Activated T-helper 1 cell treated with anti-CD3 and anti-CD28 coated beads, Interleukin-12 subunit alpha, Interleukin-12 subunit beta, Interleukin-2, Interleukin-4 antibody, amounts not matched to agents 30 ng/mL and 10 ng/mL and 1 ng/mL, durations not matched to agents 14 hours and 24 hours and 36 hours (primary cell): ENCODE measurements at places on chromosomes 1 and 21.

DNA sequence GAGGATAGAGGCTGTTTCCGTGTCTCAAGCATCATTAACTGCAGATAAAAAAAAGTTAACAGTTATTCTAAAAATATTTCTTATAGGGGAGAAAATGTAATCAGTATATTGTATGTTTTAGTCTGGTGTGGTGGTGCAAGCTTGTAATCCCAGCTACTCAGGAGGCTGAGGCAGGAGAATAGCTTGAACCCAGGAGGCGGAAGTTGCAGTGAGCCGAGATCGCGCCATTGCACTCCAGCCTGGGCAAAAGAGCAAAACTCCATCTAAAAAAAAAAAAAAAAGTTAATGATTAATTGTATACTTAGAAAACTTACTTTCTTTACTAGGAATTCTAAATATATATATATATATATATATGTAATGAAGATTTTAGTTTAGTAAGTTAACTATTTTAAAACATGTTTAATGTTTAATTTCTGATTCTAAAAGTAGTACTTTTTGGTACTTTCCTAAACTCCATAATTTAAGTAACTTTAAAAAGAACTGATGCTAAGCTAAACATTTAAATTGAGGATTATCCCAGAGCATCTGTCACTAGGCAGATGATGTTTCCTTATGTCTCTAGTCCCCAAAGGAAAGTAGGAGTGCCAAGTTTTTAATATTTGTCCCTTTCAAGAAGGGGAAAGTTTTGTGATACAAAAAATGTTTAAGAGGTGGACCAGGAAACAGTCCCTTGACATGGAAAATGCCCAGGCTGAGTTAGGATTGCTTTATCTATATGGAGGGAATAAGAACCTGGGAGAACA lies 66.3 kb downstream of the DYRK1A start:
- DNase-seq = no peak

DNA sequence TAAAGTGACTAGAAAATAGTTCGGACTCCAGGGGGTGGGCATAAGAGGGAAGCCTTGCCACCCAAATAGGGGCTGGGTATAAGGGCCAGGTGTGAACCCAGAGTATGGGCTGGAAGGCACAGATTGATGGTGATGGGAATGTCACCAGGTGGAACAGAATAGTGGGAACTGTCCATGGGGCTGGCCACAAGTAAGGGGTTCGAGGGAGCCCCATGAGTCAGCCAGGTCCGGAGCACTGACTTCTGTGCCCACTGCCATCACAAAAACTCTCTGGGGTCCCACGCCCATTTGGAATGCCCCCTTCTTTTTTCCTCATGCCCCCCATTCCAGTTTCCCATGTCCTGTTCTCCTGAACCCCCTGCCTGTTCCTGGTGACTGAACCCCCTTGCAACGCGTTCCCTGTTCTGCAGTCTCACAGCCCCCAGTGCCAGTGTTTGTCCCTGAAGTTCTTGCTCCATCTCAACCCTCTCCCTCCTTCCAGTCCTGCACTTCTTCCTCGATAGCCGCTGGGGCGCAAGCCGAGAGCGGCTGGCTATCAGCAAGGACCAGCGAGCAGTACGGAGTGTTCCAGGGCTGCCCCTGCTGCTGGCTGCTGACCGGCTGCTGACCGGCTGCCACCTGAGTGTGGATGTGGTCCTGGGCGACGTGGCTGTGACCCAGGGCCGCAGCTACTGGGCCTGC lies 7.9 kb downstream of the TRIM46 start:
- DNase-seq = no peak

- no peak for DNase-seq
Measured at GRCh38 chr1:23527900-23528249, 3.2 kb downstream of the E2F2 start.

- no peak for DNase-seq
Measured at GRCh38 chr21:34615487-34615814, 538 bp upstream of the RCAN1 start.

GRCh38 chr1:39933956-39934941 lies 20.7 kb upstream of the MFSD2A start:
- no peak for DNase-seq

- no peak for DNase-seq
Measured at GRCh38 chr1:99704356-99704816, 58.5 kb downstream of the PALMD start.

DNA sequence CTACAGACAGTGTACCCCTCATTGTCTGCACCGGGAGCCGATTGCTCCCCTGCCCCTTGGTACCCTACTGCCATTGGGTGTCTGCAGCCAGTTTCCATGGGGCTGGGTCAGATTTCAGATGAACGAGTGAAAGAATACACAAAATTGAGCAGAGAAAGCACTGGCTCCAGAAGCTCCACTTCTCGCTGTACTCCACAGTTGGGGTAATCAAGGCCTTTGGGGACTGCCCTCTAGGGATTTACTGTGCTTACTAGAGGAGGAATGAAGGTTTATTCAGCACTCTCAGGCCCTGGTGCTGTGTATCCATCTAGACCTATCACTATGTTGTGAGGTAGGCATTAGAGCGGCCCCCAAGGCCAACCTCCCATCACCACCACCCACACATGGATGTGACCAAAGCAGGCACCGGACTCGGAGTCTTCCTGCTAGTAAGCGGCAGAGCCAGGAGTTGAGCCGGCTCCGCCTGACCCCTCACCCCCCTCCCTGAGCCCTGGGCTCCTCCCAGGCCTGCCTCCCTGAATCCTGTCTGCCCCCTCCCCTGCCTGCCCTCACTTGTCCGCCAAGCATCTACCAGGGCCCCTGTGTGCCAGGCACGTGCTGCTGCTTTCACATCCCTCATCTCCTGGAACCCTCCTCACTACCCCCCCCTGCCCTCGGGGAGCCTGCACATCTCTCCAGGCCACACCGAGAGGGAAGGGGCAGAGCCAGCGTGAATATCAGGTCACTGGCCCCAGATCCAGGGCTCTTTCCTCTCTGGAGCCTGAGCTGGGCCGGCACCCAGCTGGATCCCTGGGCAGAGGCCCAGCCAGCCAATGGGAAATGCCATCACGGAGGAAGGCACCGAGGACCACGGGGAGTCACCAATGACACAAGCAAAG lies 23.3 kb downstream of the KCNN3 start:
- DNase-seq = no peak

DNA sequence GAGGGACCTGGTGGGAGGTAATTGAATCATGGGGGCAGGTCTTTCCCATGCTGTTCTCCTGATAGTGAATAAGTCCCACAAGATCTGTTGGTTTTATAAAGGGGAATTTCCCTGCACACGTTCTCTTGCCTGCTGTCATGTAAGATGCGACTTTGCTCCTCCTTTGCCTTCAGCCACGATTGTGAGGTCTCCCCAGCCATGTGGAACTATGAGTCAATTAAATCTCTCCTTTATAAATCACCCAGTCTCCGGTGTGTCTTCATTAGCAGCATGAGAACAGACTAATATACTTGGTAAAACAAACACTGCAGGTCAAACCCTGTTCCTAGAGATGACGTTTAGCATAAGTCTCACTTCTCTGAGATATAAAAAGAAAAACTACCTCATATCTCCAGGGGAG lies 148.3 kb downstream of the MATN1 start:
- DNase-seq = no peak

- no peak for DNase-seq
Measured at GRCh38 chr1:190179817-190180216, 297.8 kb downstream of the BRINP3 start.

DNA sequence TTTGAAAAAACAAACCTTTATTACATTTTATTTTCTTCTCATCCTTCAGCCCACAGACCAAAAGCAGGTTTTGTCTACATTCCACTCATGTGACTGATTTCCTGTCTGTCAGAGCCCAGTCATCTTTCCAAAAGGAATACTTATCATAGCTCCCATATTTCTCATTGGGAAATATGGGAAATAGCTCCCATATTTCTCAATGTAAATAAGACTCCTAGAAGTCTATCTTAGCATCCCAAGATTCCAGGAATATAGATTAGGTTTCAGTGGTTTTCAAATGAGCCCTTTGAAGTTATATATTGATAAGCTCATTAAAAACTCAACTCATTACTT lies 19.1 kb upstream of the NRDC start:
- DNase-seq = no peak

GRCh38 chr1:9020305-9020704 lies 5.9 kb downstream of the SLC2A7 start:
- no peak for DNase-seq

GRCh38 chr1:112318698-112319370 lies 77.2 kb upstream of the CTTNBP2NL start:
- no peak for DNase-seq

GRCh38 chr21:28834335-28835238 lies 158.1 kb downstream of the LTN1 start:
- no peak for DNase-seq

DNA sequence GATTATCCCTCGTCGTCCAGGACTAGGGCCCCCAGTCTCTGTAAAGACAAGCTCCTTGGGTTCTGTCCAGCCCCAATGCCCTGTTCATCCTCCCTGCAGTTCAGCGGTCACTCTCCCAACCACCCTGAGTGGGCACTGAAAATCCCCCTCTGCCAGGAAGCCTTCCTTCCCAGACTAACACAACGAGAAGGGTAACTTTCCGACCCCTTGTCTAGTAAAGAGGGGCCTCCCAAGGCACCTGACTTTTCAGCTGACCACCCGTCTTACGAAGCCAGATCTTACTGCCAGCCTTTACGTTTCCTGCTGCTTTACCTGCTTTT lies 13.4 kb downstream of the TMEM9 start:
- no peak for DNase-seq

- DNase-seq = no peak
Measured at GRCh38 chr1:100045206-100045605, 75.4 kb downstream of the SLC35A3 start.

DNA sequence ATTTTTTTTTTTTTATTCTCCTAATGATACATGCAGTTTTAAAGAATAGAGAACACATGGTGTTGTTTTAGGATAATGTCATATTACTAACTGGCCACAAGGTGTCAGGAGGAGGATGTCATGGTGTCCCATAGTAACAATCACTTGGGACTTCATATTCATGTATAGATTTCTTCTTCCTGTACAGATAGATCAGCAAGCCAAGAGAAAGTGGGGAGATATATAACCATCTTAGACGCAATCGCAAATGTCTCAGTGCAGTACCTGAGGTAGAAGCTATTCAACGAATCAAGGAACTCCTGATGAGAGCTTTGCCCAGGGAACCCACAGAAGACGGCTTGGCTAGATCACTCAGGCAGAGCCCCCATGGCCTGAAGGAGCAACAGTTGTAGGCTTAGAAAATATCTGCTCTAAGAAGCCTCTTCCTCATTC lies 12.3 kb downstream of the OR2T11 start:
- DNase-seq = no peak

DNA sequence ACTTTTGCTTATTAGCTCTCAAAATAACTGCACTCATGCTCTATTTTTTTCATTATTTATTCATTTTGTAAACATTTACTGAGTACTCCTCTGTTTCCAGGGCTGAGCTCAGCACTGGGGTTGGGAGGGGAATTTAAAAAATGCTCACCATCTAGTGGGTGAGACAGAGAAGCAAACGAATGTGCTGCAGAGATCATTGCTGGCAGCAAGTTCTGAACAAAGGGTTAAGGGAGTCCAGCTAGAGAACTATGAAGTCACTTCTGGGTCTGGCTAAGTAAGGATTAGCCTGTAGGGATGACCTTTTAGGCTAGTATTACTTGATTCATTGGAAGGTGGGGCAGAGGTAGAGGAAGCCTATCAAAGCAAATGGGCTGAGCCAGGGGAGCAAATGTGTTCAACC lies 99.1 kb upstream of the ZNF644 start:
- no peak for DNase-seq

- DNase-seq = no peak
Measured at GRCh38 chr21:33848249-33848953, 67.2 kb downstream of the ATP5PO start.

DNA sequence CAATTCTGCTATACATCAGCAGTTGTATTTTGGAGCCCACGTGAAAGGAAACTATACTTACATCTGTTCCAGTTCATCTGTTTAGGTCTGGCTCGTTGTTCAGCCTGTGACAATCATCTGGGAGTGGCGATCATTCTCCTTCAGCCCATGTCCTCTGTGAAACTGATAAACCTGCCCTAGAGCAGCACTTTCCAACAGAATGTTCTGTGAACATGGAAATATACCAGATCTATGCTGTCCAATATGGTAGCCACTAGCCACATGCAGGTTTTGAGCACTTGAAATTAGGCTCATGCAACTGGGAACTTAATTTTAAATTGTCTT lies 24.5 kb upstream of the COQ8A start:
- no peak for DNase-seq

DNA sequence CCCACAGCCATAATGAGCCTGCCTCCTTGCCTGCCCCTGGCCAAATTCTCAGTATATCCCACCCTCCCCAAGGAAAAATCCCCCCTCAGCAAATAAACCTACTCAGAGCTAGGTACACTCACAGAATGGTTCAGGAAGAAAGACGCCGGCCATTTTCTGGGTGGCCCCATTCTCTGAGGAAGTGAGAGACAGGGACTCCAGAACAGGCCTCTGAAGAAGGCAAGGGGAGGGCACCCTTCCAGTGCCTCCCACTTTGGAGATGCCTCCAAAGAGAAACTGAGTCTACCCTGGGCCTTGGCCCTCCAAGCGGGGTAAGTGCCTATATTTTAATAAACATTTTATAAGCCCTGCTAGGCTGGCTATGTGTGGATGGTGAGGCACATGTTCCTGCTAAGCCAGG lies 2.3 kb downstream of the PACC1 start:
- no peak for DNase-seq

DNA sequence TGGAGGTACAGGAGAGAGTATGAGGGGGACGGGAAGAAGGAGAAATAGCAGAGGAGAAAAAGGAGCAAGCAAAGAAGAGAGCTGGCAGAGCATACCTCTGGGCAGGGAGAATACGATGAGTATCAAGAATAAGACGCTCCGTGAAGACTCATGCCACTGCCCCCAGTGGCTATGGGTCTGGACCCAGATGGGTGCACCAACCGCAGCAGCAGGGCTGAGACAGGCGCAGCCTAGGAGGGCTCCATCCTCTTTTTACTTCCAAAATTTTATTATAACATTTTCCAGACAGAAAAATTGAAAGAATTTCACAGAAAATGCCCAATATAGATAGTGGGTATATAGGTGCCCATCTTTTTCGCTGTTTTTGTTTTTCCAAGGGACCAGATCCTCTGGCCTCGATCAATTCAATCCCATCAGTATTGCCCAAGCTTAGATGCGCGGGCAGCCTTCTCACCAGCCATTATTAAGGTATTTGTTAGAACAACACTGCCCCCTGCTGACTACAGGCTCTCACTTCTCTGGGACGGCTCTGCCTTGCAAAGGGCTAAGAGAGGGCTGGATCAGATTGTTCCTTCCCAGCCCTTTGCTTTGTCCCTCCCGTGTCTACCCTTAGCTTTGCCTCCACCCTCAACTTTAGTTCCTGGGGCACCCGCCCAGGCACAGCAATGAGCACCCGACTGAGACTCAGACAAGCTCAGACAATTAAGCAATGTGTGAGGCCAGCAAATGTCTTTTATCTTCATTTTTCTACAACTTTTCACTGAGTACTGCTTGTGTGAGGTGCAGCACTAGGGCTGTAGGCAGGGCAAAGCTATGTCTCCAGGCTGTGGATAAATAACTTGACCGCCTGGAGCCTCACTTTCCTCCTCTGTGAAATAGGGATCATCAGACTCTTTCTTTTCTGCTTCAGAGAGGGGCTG lies 17.5 kb upstream of the CAMK1G start:
- DNase-seq = peak; percentile 66
